ENCODE measurements at places on chromosomes 6 and 20. TPM values are rescaled to one million over a fixed set of nuclear protein-coding genes. Genes with fewer than 3 reads are reported as not detected.

Gene SLC13A3
- total RNA-seq: not detected

- H3K4me1 ChIP-seq: peaks cover 7% of the 10 kb centered on the region
- peak; percentile 80 for DNase-seq
- peak overlapping the region; percentile 79 for H3K4me3 ChIP-seq
- H3K36me3 ChIP-seq: peaks cover 18% of the 10 kb centered on the region
These were observed 1.5 kb upstream of the GMEB2 start for GRCh38 chr20:63628246-63628975.

- H3K4me1 ChIP-seq: peaks cover 37% of the 10 kb centered on the region
- H3K27ac ChIP-seq: no peak overlapping the region
- H3K4me3 ChIP-seq: no peak overlapping the region
- no peaks in the 10 kb centered on the region for H3K27me3 ChIP-seq
- H3K36me3 ChIP-seq: no peaks in the 10 kb centered on the region
These were observed 84.7 kb downstream of the UST start for GRCh38 chr6:148831531-148831930.

DNA sequence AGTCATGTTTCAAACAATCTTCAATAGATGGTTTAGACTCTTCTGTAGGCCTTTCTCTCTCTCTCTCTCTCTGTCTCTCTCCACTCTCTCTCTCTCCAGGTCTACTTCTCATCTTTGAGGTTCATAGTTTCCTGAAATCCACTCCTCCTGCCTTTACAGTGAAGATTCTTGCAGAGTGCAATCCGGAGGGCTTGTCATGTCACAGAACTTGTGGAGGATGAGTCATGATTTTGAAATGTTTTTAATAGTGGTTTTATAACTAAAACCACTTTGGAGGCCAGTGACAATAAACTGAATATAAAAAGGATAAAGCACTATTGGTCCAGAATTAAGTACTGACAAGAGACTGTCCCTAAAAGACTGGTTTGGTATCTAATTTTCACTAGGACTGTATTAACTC, 156.3 kb downstream of the KIF6 start:
- no peaks in the 10 kb centered on the region for H3K27me3 ChIP-seq
- H3K36me3 ChIP-seq: no peaks in the 10 kb centered on the region
- DNase-seq: peak; percentile 45
- peak overlapping the region; percentile 1 for H3K27ac ChIP-seq
- peaks cover 5% of the 10 kb centered on the region for H3K4me1 ChIP-seq

DNA sequence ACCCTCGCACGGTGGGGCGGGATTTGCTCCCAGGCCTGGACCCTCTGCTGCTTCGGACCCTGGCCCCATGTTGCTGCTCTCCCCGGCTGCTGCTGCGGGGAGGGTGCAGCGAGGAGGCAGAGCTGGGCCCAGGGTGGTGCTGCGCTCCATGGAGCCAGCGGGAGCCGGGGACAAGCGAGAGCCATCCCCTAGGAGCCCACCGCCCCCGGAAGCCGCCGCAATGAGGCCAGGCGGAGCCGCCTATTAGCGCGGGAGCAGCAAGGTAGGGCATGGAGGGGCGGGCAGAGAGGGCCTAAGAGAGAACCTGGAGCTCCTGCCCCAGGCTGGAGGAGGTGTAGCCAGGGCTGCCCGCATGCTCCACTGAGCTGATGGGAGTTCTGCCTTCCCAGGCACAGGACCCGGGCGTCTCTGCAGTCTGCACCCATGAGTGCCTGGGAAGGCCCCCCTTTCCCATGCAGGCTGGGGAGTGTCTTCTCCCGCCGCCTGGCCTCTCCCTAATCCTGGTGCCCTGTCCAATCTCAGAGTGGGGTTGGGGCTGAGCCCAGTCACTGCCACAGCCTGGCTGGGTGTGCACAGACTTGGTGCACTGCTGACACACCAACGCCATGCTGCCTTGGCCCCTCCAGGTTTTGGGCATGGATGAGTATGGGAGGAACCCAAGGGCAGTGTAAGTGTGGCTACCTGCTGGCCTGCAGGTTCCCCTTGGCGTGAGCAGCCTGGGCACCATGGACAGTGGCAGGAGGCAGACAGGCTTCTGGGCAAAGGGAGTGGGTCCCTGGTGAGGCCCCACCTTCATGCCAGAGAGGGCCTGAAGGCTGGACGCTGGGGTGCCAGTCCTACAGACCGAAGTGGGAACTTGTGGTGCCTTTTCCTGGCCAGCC, 360.6 kb upstream of the MAP3K7 start:
- no peak overlapping the region for H3K4me3 ChIP-seq
- no peak overlapping the region for H3K27ac ChIP-seq
- no peak for DNase-seq
- H3K4me1 ChIP-seq: no peaks in the 10 kb centered on the region
- H3K36me3 ChIP-seq: no peaks in the 10 kb centered on the region

Gene BHLHE23
- not detected for total RNA-seq

Gene SUPT3H
- 14.4 TPM for total RNA-seq

DNA sequence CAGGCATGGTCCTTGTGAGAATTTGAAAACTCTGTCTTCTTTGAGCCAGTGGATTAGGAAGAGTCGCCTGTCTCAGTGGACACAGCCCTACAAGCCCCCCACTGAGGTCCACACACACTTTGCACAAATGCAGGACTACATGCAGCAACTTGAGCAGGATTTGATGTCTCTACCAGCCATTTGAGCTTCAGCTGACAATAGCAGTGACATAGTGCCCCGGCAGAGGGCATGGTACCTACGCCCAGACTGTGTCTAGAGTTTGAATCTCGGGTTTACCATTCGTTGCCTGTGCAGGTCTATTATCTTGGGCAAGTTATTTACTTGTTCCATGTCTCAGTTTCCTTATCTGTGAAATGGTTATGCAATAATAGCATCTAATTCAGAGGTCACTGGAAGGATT, 580.1 kb downstream of the TFAP2B start:
- H3K36me3 ChIP-seq: no peaks in the 10 kb centered on the region
- no peak overlapping the region for H3K4me3 ChIP-seq
- H3K27me3 ChIP-seq: no peaks in the 10 kb centered on the region
- H3K27ac ChIP-seq: no peak overlapping the region
- DNase-seq: no peak
- peaks cover 10% of the 10 kb centered on the region for H3K4me1 ChIP-seq

GRCh38 chr6:15533379-15534026, 129.3 kb downstream of the DTNBP1 start:
- H3K4me1 ChIP-seq: peaks cover 7% of the 10 kb centered on the region
- peak; percentile 6 for DNase-seq
- H3K36me3 ChIP-seq: peaks cover 9% of the 10 kb centered on the region
- peak overlapping the region; percentile 44 for H3K27ac ChIP-seq
- no peaks in the 10 kb centered on the region for H3K27me3 ChIP-seq

Gene SLC22A2
- not detected for total RNA-seq

DNA sequence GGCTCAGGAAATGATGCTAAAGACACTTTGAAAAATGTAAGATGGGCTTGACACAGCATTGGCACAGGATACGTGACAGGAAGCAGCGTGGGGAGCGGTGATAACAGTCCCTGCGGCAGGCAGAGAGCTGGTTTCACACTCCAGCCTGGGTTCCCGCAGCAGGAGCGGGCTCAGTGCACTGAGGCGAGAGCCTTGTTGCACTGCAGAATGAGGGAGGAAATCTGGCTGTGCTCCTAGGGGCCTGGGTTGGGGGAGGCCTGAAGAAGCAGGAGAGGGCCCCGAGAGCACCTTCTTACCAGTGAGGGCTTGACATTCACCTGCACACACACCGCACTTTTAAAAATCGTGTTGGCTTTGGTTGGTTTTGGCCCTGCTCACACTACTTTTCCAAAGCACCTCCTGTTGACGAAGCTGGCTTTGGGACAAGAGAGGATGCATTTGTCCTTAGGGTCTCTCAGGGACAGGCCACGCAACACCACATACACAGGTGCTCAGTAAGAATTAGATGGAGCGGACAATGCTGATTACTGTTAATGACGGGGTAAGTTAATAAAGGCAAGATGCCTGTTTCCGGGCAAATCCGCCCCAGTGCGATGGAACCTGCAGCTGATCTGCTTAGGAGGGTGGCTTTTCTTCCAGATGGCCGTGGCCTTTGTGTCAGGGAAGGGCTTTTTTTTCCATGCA, 49.4 kb upstream of the ARMC2 start:
- H3K4me1 ChIP-seq: no peaks in the 10 kb centered on the region
- DNase-seq: no peak
- no peak overlapping the region for H3K4me3 ChIP-seq
- no peak overlapping the region for H3K27ac ChIP-seq

Gene PHF1
- total RNA-seq: 33.9 TPM

DNA sequence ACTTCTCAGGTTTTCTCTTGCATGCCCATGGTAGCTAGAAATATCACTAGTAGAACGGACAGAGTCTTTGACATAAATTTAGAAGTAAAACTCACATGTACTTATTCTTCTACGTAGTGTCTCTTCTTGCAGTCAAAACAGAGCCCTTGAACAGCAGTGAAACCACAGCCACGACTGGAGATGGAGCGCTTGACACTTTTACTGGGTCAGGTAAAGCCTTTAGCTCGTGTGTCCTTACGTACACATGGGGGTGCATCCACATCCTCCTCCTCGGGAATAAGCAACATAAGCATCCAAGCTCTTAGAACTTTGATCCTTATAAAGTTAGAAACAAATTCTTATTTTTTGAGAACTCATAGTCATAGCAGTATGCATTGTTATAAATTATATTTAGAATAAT, 215.3 kb downstream of the EYA4 start:
- H3K36me3 ChIP-seq: no peaks in the 10 kb centered on the region
- no peak for DNase-seq
- no peak overlapping the region for H3K4me3 ChIP-seq
- H3K27me3 ChIP-seq: peaks cover 100% of the 10 kb centered on the region
- H3K27ac ChIP-seq: no peak overlapping the region
- no peaks in the 10 kb centered on the region for H3K4me1 ChIP-seq

DNA sequence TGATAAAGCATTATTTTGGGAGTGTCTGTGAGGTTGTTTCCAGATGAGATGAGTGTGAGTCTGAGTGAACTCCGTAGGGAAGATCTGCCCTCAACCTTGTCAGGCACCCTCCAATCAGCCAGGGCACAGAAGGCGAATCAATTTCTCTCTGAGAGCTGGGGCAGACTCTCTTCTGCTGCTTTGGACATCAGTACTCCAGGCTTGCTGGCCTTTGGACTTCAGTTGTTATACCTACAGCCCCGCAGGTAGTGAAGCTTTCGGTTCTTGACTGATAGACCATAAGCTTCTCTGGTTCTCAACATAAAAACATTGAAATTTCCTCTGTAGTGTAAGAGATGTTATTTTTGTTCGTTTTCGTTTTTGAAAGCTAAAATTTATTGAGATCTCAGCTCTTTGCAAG, 71.4 kb downstream of the MAFB start:
- no peaks in the 10 kb centered on the region for H3K36me3 ChIP-seq
- no peaks in the 10 kb centered on the region for H3K4me1 ChIP-seq
- H3K4me3 ChIP-seq: no peak overlapping the region
- H3K27me3 ChIP-seq: no peaks in the 10 kb centered on the region
- no peak overlapping the region for H3K27ac ChIP-seq

DNA sequence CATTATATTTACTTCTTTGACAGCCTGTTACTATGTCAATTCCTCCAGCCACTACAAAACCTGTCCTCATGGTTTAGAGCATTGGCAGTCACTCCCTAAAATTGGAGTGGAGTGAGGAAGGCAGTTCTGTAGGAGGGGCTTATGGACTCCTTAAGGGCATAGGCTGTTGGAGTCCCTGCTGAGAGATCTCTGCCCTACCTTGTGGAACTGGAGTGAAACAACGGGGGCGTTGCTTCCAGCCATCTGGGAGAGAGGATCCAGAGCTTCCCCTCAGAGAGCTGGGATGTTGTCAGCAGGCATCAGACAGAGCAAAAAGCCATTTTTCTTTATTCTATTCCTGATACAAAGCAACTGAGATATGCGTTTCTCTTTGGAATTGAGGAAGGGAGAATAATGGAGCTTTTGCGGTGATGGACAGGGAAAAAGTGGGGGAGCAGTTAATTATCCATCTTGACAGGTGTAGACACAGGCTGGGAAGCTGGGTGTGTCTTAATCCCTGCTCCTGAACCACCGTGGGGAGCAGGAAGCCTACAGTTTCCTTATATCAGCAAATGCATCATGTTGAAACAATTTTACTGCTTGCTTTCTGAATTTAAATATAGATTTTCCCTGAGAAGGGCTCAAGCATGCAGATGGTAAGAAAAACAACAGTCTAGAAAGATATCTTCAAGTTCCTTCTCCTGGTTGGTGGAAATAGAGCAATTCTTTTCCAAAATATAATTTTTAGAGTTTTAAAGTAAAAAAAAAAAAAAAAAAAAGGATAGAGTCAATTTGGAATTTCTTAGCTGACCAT, 402.5 kb downstream of the PLCB1 start:
- H3K4me1 ChIP-seq: no peaks in the 10 kb centered on the region
- H3K4me3 ChIP-seq: no peak overlapping the region
- H3K27me3 ChIP-seq: no peaks in the 10 kb centered on the region
- DNase-seq: no peak
- no peaks in the 10 kb centered on the region for H3K36me3 ChIP-seq
- no peak overlapping the region for H3K27ac ChIP-seq

Gene BANF2
- not detected for total RNA-seq

Gene GPRC6A
- not detected for total RNA-seq

DNA sequence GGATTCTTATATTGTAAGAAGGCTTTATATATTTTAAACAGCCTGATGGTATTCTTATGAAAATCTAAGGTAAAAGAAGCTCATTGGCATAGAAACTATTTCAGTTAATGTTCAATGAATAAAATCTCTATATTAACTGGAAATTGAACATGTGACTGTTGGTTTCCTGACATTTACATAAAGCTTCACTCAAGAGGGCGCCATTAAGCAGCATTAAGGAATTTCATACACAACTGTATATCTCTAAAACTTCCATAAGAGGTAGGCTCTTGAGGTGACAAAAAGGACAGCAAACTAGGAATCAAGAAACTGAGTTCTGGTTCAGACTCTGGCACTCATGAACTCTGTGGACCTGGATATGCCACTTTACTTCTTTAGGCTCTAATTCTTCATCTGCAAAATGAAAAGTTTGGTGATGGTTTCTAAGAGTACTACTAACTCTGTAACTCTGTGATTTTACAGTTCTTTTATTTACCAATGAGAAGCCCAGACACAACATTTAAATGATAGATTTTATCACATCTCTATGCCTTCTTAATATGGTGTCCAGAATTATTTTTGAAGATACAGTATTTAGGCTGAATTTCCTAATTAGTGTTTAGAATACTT, 147.5 kb downstream of the FLRT3 start:
- H3K36me3 ChIP-seq: no peaks in the 10 kb centered on the region
- no peaks in the 10 kb centered on the region for H3K27me3 ChIP-seq
- no peak overlapping the region for H3K4me3 ChIP-seq
- peaks cover 11% of the 10 kb centered on the region for H3K4me1 ChIP-seq
- DNase-seq: peak; percentile 61

GRCh38 chr6:104597541-104598050, 262.1 kb downstream of the HACE1 start:
- H3K4me3 ChIP-seq: no peak overlapping the region
- no peaks in the 10 kb centered on the region for H3K27me3 ChIP-seq
- no peaks in the 10 kb centered on the region for H3K4me1 ChIP-seq
- H3K36me3 ChIP-seq: no peaks in the 10 kb centered on the region
- no peak overlapping the region for H3K27ac ChIP-seq

Data from MCF 10A (cell line).